Left ventricle myocardium inferior (tissue), 1 donor: ENCODE measurements at places on chromosomes 1 and 21.

DNA sequence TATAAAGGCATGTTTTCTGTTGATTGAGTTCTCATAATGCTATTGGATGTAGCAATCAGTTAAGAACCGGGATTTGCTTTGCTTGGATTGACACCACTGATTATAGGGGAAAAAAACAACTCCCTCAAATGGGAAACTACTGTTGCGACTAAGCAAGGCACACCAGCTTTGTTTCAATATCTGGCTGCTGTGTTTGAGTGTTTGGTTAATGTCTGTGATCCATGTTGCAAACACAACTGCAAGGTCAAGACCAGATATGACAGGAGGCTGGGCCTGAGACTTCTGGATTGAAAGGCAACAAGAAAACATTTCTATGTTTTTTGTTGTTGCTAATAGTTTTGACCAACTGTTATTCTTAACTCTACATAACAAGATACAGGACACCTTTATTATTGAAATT, 50.7 kb downstream of the MTR start:
- no peak for DNase-seq

DNA sequence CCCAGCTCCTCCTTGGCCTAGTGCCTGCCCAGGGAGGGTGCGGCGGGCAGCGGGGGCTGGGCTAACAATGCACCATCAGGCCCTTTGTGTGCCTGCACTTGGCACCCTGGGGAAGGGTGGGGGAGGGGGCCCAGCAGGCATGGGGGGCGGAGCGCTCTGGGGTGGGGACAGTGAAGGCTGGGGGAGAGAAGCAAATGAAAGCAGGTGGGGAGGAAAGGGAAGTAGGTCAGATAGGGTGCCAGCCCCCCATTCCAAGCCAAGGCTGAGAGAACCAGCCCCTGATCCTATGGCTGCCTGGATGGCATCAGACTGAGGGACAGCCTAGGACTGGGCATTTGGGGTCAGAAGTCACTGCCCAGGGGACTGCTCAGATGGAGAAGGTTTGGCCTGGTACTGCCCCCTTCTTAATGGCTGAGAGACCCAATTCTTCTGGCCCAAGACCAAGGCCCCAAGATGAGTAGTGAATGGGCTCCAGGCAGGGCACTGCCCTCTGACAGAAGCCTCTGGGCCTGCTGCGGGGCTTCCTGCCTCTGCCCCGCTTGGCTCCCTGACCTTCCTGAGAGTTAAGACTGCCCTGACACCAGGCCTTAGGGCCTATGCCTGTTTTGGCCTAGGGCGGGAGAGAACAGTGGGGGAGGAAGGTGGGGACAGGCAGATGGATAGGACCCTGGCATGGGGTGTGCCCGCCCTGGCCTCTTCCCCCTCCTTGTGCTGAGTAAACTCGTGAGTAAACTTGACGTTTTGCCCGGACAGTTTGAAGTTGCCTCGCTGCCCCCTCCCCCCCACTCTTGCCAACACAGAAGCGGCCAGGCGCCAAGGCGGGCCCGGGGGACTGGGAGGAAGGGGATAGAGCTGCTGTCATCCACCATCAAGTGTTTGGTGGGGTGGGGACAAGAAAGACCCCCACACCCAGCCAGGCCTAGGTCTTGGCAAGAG, 2.7 kb downstream of the ZBTB7B start:
- peak; percentile 81 for DNase-seq

GRCh38 chr1:162562470-162562828, 927 bp downstream of the UAP1 start:
- DNase-seq, result no peak

- DNase-seq, result no peak
These were observed 9.6 kb downstream of the OSCP1 start for GRCh38 chr1:36440646-36441045.
